ENCODE measurements at places on chromosomes 12 and 14.

DNA sequence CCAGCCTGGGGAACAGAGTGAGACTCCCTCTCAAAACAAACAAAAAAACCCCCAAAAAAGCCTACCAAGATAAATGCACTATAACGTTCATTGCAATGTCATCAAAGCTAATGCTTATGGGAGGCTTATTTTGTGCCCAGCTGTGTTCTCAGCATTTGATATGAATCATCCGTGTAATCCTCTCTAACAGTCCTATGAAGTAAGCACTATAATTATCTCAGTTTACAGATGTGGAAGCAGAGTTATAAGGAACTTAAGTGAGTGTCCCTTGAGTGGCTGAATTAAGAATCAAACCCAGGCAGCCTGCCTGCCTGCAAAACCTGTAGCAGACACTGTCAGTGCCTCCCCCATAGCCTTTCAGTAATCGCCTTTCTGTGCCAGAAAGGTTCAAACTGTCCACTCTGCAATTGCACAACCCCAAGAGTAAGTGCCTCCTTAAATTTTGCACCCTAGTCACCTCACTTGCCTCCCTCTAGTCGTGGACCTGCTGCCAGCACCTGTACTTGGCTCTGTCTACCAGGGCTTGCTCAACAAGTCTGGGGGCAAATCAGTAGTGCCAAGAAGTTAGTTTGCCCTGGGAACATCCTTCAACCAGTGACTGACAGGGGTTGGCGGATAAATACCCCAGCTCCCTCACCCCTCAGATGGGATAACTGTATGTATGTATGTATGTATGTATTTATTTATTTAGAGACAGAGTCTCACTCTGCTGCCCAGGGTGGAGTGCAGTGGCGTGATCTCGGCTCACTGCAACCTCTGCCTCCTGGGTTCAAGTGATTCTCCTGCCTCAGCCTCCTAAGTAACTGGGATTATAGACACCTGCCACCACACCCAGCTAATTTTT is 23.8 kb upstream of the PPP1CC start:
- no peak for DNase-seq

- DNase-seq: no peak
Observed at GRCh38 chr12:47889040-47889439, 15.8 kb downstream of the VDR start.

DNA sequence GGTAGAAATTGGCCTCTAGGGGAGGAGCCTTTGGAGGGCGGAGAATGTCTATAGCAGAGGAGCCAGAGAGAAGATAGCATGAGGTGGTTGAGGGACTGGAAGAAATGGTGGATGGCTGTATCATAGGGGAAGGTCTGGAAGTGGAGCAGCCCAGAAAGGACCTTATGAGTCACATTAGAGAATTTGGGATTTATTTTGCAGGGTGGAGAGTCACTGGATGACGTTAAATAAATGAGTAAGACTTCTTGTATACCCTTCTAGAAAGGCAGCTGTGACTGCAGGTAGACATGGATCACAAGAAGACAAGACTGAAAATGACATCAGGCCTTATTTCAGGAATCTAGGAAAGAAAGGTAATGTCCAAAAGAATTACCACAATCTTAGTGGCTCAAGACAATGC is 208.2 kb upstream of the TMTC1 start:
- no peak for DNase-seq

GRCh38 chr14:81275305-81276072 is 54.7 kb upstream of the GTF2A1 start:
- no peak for DNase-seq

DNA sequence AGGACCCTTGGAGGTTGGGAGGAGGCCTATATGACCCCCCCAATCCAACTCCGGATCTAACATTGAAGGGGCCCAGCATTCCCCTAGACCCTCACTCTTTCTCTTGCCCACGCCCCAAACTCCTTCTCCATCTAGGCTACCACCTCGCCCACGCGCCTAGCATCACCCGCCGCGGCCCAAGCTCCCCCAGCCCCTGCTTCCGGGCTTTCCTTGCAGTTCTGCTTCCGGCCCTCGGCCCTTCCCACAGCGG is 445 bp downstream of the CERS5 start:
- peak; percentile 60 for DNase-seq

GRCh38 chr12:68609998-68610369 is 715 bp upstream of the RAP1B start:
- DNase-seq: no peak

GRCh38 chr12:116498471-116498870 is 60.7 kb upstream of the MAP1LC3B2 start:
- DNase-seq: no peak

All from stimulated activated CD4-positive, alpha-beta T cell treated with anti-CD3 and anti-CD28 coated beads, Interleukin-4, amount 100 ng/mL, for 1 hour (primary cell).